ENCODE measurements at places on chromosomes 1 and 21. TPM values are rescaled to one million over a fixed set of nuclear protein-coding genes. Genes with fewer than 3 reads are reported as not detected.

DNA sequence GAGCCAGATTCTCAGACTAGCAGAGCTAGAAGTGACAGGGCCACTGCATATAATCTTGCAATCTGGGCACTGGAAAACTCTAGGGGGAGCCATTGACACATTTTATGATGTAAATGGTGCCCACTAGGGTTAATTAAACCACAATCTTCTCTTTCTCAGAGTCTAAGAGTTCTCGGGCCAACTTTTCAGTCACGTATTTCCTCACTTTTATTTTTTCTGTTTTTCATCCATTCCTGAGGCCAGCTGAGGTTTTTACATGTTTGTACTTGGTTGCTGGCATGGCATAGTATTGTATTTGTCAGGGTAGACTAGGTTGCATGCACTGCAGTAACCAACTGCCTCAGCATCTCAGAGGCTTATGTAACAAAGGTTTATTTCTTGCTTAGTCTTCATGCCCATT, 138.2 kb downstream of the ZNF326 start:
- ATAC-seq: no peak

GRCh38 chr1:43345120-43345519, 7.5 kb downstream of the MPL start:
- no peak for ATAC-seq

- no peak for ATAC-seq
These were observed 513.2 kb upstream of the ADGRL2 start for GRCh38 chr1:81287411-81288080.

DNA sequence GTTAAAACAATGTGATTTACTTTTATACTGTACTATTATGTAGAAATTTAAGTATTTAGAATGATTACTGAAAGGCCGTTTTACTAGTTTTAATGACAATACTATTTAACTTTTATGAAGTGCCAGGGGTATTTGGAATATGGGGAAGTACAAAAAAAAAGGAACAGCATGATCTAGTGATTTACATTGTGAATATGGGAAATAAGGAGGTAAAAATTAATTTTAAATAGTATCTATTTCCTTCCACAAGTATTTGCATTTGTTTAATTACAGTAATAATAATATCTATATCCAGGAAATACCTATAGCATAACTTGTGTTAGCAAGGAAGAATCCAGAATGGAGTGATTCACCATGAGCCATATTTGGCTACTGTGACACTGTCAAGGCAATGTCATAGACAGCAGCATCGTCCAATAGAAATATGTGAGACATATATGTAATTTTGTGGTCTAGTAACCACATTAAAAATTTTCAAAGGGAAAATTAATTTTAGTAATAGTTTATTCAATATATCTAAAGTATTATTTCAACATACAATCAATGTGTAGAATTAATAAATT, 22.0 kb downstream of the CNST start:
- peak; percentile 36 for ATAC-seq

GRCh38 chr1:54253480-54253879, 53.5 kb downstream of the MRPL37 start:
- ATAC-seq: peak; percentile 40

DNA sequence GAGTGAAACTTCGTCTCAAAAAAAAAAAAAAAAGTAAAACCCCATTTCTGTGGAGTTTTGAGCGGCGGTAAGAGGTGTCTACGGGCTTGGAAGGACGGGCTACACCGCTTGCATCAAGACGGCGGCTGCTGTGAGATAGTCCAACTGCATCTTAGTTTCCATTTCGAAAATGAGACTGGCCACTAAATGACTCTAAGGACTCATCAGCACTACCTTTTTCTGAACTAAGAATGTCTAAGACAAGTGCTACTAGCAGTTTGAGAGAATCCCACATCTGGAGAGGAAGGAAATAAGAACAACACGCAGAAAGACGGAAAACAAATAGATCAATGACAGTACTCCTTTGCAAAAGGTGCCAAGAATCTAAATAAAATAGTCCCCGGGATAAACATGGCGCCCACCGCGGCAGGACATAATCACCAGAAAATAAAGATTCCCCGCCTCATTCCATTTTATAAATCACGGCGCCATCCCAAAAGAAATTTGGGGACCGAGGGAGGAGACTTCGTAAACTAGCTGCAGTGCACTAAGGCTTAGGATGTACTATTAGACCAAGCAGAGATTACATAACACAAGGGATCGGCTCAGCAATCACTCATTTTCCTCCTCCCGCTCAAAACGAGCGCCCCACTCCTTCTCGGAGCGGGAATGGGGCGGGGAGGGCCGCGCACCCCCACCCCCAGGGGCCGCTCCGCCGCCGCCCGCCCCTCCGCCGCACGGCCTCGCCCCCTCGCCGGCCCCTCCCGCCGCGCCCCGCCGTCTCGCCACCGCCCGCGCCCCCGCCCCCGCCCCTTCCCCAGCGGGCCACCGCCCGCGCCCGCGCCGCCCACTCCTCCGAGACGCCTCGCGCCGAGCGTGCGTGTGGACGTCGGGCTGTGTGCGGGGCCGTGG, 1.1 kb downstream of the POGZ start:
- ATAC-seq: peak; percentile 79

Gene KIRREL1
- 0.08 TPM for total RNA-seq

- no peak for ATAC-seq
These were observed 17.3 kb downstream of the DPH5 start for GRCh38 chr1:101008229-101008834.

Gene CPTP
- total RNA-seq: 22.3 TPM

DNA sequence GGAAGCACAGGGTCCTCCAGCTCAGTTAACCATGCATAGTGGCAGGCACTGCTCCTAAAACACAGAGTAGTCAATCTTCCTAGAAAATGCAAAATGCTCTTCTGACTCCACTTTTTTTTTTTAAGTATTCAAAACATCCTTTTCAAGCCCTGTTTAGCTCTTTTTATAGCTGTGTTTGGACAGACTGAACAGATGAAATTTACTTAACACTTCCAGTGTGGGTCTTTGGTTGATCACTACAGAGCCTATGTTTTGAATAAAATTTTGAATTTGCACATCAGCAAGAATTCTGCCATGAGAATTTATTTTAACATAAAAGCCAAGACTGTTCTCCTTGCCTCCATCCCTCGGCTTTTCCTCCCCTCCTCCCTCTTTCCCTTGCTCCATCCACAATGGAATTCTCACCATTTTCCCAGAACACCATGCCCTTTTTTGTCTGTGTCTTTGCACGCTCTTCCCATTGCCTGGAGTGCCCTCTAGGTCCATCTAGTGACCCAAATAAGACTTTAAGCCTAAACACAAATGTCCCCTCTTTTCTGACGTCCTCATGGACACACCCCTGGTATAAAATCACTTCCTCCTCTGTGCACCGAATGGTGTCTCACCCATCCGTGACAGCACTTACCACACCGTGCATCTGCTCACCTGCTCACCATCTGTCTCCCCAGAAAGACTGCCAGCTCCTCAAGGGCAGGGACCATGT, 24.0 kb upstream of the CPT2 start:
- no peak for ATAC-seq

Gene VASH2
- not detected for total RNA-seq

Gene BCL2L15
- 4.4 TPM for total RNA-seq

Gene REG4
- 1.4 TPM for total RNA-seq

Gene LINGO4
- 4.0 TPM for total RNA-seq

DNA sequence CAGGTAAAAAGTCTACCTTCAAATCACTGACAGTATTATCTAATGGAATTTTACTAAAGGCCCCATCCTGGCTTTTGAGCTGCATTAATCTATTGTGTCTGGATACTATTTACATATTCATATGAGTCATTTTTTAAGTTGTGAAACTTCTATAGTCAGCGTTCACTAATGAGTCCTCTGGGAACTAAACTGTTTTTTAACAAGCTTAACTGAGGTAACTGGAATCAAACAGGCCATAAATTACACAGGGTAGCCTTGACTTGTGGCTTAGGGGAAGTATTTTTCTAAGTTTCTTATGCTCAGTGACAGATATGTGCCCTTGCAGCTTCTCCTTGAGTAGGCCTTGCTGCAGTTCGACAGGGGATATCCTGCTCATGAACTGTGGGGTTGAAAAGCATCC, 68.8 kb downstream of the JMJD4 start:
- ATAC-seq: no peak

Gene ALG14
- 7.8 TPM for total RNA-seq

DNA sequence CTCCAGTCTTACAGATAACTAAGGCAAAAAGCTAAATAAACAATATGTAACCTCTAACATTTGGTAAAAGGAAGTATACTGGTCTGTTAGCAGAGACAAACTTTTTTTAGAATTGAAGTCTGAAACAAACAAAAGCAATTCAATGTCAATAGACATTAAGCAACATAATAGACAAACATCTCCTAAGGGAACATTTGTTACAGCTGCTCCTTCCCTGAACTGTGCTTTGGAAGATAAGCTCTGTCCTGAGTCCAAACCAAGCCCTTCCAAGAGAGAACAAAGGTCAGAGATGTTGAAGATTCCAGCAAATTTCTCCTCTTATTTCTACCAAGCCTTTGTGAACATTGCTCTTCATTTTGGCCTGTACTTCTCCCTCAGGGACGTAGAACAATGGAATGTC, 25.3 kb downstream of the FMO2 start:
- no peak for ATAC-seq

DNA sequence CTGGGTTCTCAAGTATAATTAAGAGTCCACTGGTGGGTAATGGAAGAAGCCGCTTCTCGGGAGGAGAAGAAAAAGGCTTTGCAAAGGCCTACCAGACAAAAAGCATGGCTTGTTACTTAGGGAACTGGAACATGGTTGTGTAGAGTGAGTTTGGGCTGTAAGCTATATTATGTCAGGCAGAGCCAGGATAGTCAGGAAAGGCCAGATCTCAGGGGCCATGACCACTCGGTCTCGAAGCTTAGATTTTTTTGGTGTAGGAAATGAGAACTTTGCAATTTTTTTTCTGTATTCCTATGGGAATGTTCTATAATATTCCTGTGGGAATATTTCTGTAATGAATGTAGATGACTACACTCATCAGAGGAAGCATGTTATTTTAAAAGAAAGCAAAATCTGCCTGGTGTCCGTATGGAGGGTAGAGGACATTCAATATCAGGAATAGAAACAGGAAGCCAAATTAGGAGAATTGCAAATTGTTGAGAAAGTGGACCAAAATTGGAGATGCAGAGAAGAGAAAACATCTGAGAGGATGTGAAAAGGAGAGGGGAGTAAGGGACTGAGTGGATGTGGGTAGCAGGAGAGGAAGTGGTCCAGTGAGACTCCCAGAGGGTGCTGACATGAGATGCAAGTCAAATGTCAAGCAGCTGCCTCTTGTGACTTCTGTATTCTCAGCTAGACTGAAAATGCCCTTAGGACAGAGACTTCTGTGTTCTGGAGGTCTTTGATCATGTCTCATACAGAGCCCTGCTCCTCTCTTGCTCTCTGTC, 45.2 kb upstream of the HAO2 start:
- no peak for ATAC-seq

GRCh38 chr21:20388400-20388799, 609.8 kb upstream of the NCAM2 start:
- ATAC-seq: no peak

Gene A3GALT2
- not detected for total RNA-seq

Gene CFAP141
- total RNA-seq: not detected
